Placental pericyte (primary cell): ENCODE measurements at places on chromosomes 7 and 10. TPM values are rescaled to one million over a fixed set of nuclear protein-coding genes. Genes with fewer than 3 reads are reported as not detected.

Gene CLCN1
- not detected in 2 replicates for total RNA-seq

Gene ANXA8
- 3.3 and 18.6 TPM in 2 replicates for total RNA-seq

Gene OPALIN
- total RNA-seq, result not detected in 2 replicates

Gene CDHR1
- total RNA-seq, result under 0.01 TPM in 1 of 2 replicates, not detected in the other

Gene PAXIP1
- total RNA-seq, result 7.4 and 11.3 TPM in 2 replicates

Gene KLHDC10
- 16.0 and 22.6 TPM in 2 replicates for total RNA-seq

Gene DNAJC1
- total RNA-seq, result 45.2 and 94.1 TPM in 2 replicates

Gene STEAP1B
- total RNA-seq, result 2.2 and 8.4 TPM in 2 replicates
